Forelimb muscle (tissue), 1 donor: ENCODE measurements at places on chromosomes 4 and X.

- no peak for DNase-seq
These were observed 42.4 kb upstream of the GLRA3 start for GRCh38 chr4:174871407-174871806.

DNA sequence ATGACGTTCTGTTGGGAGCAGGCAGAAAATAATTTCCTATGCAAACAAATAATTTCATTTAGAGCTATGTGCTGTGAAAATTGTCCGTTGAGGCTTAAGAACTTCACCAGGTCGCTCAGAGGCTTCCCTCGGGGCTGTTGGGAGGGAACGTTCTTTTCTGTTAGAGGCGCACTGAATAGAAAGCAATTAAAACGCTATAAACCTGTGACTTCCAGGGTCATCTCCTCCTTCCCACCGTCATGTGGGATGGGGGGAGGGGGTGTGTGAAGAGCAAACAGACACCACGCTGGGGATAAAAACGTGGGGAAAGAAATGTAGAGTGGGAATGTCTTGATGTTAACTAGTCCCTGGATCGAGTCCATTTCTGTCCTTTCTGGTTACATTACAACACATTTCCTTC, 35.2 kb upstream of the ZNF518B start:
- no peak for DNase-seq

DNA sequence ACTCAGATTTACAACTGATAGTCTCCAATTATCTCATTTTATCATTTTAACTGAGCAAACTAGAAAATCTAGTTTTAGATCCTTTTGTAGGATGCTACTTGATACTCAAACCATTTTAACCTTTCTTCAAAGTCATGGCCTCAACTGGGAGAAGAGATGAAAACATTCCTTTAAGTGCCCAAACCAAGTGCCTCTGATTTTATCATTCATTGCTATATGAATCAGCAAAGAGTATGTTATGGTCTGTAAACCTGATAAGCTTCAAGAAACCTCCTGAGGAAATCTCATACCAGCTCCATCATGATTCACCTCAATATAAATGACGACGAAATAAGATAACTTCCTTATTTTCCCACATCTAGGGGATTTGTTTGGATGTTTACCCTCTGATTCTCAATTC, 119.9 kb downstream of the FAM13A start:
- no peak for DNase-seq

GRCh38 chr4:73206236-73206635, 52.4 kb downstream of the ANKRD17 start:
- no peak for DNase-seq
